NCI-H524 (cell line): ENCODE measurements at places on chromosomes 11 and 22.

- no peak for DNase-seq
Observed at GRCh38 chr11:134357545-134357839, 25.7 kb downstream of the GLB1L2 start.

GRCh38 chr22:47166033-47166404 is 403.6 kb downstream of the TBC1D22A start:
- no peak for DNase-seq

GRCh38 chr11:35549787-35550186 is 24.4 kb upstream of the PAMR1 start:
- DNase-seq, result peak; percentile 94

GRCh38 chr11:23732026-23732425 is 764.8 kb upstream of the LUZP2 start:
- no peak for DNase-seq

- no peak for DNase-seq
Observed at GRCh38 chr11:1691026-1691877, 5.7 kb upstream of the KRTAP5-6 start.

DNA sequence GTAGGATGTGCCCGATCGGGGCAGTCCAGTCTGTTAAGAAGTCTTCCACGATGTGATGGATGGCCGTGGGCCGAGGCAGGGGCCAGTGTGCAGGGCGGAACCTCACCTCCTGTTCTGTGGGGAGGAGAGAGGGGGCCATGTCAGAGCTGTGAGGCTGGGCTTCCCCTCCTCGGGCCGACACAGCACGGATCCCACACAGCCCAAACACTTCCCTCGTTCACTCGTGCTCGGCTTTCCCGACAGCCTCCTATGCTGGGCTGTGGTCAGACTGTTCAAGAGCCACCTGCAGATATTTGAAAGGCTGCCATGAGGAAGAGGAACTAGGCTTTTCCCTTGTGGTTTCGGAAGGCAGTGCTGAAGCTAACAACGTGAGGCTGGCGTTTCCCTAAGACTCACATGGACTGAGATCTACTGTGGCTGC is 12.3 kb upstream of the TXN2 start:
- no peak for DNase-seq

- DNase-seq, result no peak
Observed at GRCh38 chr11:77029829-77030228, 4.4 kb upstream of the B3GNT6 start.

- no peak for DNase-seq
Observed at GRCh38 chr11:109267293-109268095, 154.5 kb upstream of the C11orf87 start.

DNA sequence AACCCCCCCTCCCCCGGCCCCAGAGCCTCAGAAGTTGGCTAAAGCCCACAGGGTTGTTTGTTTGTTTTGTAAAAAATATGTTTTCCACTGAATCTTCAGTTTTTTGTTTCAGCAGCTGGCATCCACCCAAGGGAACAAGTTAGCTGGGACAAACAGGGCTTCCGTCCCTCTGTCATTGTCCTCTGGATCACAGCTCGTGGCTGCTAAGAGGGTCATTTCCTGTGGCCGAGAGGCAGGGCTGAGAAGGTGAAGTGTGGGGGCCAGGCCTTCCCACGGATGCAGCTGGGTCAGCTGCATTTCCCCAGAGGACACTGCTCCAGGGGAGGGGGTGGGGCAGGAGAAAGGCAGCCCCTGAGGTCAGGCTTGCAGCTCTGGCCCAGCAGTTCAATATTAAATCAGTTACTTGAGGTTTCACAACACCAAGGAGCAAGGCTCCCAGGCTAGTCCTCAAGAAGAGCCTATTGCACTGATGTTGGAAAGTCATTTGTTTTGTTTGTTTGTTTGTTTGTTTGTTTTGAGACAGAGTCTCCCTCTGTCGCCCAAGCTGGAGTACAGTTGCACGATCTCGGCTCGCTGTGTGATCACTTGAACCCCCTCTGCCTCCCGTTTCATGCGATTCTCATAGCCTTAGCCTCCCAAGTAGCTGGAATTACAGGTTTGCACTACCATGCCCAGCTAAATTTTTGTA is 34.4 kb upstream of the SMTN start:
- DNase-seq, result no peak

- DNase-seq, result no peak
Observed at GRCh38 chr22:30206944-30207343, 39.6 kb downstream of the LIF start.

GRCh38 chr11:82960779-82961143 is 59.2 kb downstream of the DDIAS start:
- peak; percentile 36 for DNase-seq

DNA sequence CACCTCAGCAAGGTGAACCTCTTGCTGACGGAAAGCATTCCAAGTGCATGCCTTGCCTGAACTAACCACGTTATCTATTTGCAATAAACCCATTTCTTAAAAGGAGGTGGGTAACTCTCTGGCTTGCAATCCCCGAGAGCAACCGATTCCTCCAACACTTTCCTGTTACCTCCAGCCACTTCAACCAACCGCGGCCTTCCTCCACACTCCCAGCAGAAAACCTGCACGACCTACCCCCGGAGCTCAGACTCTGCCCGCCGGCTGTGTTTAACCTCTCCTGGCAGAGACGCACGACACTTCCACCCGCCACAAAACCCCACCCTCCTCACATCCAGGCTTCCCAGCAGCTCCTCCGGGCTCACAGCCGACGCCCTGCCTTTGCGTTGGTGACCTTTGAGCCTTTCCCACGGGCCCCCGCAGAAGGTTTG is 708 bp downstream of the SCO2 start:
- no peak for DNase-seq

DNA sequence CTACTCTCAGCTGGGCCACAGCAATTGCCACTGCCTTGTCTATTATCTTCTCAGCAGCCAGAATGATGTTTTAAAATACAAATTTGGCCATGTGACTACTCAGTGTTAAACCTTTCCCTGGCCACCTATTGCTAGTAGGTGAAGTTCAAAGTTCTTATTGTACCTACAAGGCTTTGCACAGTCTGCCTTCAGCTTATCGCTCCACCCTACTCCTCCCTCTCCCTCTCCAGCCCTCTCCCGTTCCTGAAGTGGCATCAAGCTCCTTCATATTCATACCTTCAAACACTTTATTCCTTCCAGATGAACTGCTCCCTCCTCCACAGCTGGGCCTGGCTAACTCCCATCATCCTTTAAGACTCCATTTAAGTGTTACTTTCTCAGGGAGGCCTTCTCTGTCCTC is 37.3 kb downstream of the OR10A6 start:
- no peak for DNase-seq

DNA sequence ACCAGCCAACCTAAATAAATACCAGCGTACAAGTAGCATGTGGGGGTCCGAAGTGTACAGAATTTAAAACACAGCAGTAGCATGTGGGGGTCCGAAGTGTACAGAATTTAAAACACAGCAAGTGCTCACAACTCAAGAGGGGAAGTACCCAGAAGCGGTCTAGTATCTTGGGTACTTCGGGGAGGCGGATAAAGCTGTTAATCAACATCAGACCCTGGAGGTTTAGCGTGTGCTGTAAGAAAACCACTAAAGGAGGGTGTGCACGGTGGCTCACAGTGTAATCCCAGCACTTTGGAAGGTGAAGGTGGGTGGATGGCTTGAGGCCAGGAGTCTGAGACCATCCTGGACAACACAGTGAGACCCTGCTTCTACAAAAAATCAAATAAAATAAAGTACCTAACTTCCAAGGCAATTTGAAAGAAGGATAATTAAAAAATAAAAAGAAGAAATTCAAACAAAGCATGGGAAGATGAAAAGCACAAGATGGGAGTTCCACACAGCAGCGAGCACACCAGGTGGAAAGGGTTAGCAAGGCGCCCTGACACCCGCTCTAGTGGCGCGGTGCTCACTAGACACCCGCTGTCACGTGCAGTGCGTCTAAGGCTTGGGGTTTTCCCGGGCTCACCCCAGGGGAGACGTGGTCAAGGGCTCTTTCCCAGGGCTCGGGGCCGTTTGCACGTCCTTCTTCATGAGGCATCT is 35.0 kb upstream of the MOB2 start:
- no peak for DNase-seq

DNA sequence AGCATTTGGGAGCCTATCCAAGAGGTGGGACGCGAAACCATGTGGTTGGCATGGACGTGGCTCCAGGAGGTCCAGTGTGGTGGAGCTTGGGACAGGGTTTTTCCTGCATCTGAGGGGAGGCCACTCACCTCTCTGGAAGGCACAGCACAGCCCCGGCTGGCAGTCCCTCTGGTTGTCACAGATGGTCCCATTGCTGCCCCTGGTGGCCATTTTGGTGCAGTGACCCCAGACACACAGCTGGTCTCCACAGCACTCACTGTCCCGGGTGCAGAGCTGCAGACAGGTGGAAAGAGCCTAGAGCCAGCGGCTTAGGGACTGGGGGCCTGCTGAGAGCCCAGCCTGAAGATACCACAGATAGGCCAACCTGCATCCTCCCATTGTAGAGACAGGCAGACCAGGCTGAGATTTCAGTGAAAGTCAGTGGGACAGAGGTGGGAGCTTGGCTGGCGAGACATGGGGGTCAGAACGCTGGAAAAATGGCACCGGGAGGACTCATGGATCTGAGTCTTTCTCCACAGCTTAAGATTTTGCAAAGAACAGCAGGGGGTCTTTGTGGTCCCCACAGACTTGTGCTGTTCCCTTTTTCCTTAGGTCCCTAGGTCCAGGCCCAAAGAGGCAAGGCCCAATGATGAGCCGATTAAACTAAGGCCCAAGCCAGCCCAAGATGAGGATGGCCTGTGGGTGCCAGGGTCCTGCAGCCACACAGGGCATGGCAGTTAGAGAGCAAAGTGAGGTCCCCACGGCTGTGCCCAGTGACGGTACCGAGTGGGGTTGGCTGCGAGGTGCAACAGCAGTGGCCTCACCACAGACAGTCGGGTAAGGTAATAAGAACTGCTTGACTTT is 41.4 kb downstream of the DKK3 start:
- peak; percentile 88 for DNase-seq

DNA sequence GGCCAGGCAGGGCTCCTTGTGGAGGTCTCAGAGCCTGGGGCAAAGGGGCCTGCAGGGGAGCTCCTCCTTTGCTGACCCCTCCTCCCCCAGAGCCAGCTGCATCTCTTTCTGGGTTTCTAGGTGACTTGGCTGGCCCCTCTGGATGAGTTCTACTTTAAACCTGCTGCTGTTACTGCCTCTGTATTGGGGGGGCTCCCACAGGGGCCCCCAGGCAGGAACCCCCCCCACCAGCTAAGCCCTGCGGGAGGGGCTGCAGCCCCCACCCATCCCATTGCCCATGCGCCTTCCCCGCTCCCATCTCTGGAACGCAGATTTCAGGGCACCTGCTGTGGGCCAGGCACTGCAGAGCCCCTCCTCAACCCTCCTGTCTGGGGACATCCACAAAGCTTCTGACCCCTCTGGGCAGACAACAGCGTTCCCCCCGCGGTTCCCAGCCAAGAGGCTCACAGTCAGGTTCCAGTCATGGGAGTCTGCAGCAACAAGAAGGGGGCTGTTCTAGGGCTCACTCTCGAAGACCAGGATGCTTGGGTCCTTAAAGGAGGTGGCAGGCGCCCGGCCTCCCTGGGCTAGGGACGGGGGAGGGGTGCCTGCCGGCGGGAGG is 815 bp upstream of the PLCB3 start:
- DNase-seq, result no peak

- no peak for DNase-seq
Observed at GRCh38 chr11:107752949-107753822, 41.3 kb upstream of the SLN start.

DNA sequence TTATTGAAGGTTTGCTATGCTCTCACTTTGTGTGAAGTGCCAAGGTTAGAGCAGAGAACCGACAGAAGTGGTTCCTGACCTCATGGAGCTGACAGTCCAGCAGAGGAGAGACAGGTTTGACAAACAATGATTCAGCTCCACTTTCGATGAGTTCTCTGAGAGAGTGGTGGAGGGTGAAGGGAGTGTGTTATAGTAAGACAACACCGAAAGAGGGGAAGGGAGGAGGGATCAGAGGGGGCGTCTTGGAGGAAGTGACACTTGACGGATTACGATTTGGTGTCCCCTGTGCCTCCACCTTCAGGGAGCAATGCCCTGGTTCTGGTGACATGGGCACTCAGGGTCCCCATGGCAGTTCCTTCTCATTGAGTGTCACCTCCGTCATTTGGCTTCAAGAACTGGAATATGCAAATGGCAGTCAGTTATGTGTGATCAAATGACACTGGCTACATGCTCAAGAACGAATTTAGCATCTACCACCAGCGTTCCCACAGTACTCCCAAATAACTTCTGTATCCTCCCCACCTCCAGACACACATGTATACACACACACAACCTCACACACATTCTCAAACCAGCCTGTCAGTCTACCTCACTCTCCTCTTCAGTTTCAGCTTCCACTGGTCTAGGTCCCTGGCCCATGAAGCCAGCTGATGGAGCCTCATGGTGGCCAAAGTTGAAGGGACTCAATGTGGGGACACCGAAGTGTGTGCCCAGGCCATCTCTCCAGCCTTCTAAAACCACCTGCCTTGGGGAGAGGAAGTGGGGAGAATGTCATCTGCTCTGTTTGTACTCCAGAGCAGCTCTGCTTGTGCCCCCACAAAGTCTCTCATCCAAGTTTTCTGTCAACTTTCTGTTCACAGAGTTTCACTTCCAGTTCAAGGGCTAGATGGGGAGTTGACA is 31.4 kb upstream of the NUP160 start:
- no peak for DNase-seq

DNA sequence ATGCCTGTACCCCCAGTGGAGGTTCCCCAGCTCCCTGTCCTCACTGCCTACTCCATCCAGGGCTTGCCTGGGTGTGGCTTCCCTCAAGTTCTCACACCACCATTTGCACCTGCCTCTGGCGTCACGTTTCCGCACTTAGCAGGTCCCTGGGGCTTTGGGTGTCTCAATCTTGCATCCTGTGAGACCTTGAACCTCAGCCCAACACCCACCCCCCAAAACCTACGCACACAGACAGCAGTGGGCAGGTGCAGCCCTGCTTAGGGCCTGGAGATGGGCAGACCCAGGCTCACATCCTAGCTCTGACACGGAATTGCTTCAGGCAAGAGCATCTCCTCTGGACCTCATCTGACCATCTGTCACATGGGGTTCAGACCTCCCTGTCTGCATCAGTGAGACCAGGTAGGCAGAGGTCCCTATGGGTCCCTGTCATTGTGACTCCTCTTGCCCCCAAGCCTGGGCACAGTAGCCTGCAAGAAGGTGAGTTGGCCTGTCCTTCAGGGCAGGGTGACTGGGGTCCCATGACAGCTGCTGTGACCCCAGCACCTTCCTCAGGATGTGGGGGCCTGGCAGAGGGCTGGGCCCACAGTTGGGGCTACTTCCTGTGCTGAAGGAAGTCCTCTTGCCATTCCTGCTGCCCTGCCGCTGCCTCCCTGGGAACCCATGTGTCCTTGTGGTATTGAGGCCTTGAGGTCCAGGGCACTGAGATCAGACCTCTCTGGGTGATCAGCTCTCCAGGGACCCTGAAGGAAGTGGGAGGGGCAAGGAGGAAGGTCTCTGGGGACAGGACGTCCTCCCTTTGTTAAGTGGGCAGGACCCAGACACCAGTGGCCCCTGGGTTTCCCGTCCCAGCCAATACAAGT is 2.0 kb downstream of the SIPA1 start:
- DNase-seq, result no peak

DNA sequence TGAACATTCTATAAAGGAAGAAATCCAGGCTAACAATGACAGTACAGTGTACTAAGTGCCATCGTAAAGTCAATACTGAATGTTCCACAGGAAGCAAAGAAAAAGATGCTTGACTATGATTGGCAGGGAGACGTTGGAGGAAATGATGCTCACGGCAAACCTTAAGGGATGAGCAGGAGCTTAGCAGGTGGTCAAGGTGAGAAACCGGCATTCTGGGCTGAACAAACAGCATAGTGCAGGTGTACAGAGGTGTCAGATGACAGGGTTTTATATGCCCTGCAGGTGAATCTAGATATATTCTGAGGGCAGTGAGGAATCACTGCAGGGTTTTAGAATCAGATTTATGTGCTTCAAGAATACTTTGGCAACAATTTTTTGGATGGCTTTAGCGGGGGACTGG is 85.3 kb upstream of the HEPHL1 start:
- DNase-seq, result no peak
